Type B pancreatic cell (in vitro differentiated cells): ENCODE measurements at places on chromosomes 5 and 9. TPM values are rescaled to one million over a fixed set of nuclear protein-coding genes. Genes with fewer than 3 reads are reported as not detected.

GRCh38 chr5:80479713-80480112, 8.2 kb upstream of the FAM151B start:
- DNase-seq: no peak

DNA sequence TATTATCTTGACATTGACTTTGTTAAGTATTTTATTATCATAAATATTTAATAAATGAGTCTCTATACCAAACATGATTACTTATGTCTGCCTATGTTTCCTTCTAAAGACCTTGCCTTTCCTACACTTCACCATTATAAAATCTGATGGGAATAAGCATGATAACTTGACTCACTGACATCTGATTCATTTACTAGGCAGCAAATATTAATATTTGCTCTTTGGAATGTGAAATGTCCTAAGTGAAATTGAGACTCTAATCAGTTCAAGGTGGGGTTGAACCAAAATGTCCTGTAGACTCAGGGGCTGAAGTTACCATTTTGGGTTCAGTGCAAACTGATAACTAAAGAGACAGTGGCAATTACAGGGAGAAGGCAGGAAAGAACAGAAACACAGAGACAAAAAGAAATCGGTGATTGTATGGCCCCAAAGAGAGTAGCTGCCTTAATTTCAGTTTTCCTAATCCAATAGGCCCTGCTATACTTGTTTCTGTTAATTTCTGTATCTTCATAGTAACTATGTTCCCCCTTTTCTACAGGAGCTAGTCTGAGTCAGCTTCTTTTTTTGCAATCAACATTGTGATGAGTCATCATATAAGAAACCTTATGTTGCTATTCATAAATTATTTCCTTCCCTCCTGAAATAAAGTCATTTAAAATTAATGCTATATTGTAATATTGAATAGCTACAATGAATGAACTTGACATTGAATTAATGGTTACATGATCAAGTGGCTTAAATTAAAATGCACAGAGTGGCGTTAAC, 296.8 kb downstream of the PDE4D start:
- no peak for DNase-seq

- DNase-seq: peak; percentile 83
Measured at GRCh38 chr5:7850395-7851239, at the start of gene CFAP90. Gene CFAP90 (minus strand): TSS chr5:7851133. CDS start chr5:7851021, 112 bp downstream.

DNA sequence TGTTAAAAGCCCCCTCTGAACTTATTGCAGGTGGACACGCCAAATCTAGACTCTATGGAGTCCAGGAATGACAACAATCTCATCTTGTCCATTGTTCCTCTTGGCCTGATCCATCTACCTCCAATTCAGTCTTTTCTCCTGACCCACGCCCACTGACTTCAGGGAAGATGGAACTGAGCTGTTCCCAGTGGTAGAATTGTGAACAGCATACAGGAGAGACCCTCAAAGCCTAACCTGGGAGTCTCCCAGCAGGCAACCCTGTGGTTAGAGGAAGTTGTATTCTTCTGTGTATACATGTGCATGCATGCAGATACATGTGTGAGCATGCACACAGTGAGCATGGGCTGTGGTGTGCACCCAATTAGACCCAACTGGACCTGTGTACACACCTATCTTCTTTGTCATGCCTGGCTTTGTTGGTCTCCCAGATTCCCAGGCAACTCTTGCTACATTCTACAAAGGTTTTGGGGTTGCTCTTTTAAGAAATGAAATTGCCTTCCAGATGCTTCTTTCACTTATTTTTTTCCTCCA, 286.0 kb downstream of the ZSWIM6 start:
- DNase-seq: no peak

- DNase-seq: no peak
Measured at GRCh38 chr9:122221183-122221811, 7.5 kb downstream of the LHX6 start.

GRCh38 chr9:101414839-101415238, 16.2 kb downstream of the ZNF189 start:
- no peak for DNase-seq

GRCh38 chr9:16527573-16527972, 342.9 kb downstream of the BNC2 start:
- DNase-seq: no peak

- DNase-seq: no peak
Measured at GRCh38 chr9:83432104-83432627, 106.0 kb downstream of the FRMD3 start.

- no peak for DNase-seq
Measured at GRCh38 chr9:87286506-87286905, 211.2 kb upstream of the DAPK1 start.

DNA sequence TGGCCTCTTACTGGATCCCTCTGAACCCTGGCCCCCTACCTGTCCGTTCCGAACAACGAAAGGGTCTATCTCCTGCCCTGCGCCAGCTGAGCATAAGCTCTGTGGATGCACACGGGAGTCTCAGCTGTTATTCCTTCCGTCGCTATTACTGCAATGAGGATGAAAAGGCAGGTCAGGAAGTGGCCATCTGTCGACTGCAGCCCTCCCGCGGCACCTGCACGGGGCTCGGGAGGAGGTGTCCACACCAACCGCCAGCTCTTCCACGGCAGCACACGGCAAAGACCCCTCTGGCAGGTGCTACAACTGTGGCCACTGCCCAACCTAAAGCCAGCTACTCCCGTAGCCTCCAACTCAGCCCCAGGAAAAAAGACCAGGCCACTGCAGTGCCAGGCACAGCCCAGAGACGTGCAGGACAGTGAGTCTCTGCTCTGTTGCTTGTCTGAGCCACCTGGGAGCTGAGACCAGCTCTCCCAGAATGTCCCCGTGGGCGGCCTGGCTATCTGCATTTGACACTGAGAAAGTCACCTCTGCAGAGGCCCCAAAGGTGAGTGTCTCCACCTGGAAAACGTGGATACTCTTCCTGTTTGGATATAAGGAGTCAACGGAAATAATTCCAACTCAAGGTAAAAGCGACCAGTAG, 19.1 kb downstream of the CAMSAP1 start:
- no peak for DNase-seq

GRCh38 chr5:178580271-178580955, 9.8 kb downstream of the COL23A1 start:
- DNase-seq: peak; percentile 34

DNA sequence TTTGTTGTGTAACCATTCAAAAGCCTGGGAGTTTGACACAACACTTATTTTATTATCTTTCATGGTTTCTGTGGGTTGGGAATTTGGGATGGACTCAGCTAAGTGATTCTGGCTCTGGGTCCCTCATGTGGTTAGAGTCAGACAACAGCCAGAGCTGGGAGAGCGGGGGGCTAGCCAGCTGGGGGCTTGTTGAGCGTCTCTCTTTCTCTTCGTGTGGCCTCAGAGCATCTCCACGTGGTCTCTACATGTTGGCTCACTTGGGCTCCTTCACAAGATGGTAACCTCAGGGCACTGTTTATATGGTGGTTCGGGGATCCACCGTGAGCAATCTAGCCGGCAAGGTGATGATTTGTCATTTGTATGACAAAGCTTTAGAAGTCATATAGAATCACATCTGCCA, 73.6 kb downstream of the FSTL4 start:
- no peak for DNase-seq

GRCh38 chr5:168831383-168831782, 252.2 kb upstream of the PANK3 start:
- DNase-seq: no peak

- peak; percentile 93 for DNase-seq
Measured at GRCh38 chr9:134641173-134641989, at the start of gene COL5A1. Gene COL5A1 (plus strand): TSS chr9:134641803. CDS start chr9:134642188, 385 bp downstream.

GRCh38 chr5:133047404-133047803, 4.4 kb upstream of the HSPA4 start:
- no peak for DNase-seq

DNA sequence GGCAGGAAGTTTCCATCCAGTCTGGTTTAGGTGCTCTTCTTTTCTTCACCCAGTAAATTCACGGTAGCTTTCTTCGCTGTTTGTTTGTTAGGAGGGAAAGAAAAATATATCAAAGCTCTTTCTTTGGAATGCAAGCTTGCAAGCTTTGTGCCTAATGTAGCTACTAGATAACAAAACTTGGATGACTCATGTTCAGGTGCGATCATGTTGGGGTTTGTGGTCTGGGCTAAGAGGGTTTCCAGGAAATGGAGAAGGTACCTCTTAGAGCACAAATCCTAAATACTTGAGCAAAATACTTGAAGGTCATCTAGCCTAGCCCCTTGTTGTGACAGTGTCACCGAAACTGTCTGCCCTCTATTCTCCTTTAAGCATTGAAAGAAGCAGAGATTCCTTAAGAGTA, 17.7 kb downstream of the SRP19 start:
- DNase-seq: no peak

DNA sequence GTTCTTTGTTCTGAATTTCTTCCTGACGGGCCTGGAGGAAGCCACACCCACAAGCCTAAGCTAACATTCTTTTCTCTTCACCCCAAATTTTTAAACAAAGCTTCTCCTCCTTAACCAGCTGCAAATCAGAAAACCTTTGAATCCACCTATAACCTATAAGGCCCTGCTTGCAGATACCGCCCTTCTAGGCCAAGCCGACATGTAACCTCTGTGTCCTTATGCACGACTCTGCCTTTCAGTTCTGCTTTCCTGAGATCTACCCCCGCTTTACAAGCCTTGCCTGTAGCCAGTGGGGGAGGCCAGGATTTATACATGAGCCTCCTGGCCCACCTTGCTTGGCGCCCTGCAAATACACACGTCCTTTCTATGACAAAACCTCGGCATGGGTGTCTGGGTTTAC, 19.3 kb downstream of the BRD9 start:
- no peak for DNase-seq

DNA sequence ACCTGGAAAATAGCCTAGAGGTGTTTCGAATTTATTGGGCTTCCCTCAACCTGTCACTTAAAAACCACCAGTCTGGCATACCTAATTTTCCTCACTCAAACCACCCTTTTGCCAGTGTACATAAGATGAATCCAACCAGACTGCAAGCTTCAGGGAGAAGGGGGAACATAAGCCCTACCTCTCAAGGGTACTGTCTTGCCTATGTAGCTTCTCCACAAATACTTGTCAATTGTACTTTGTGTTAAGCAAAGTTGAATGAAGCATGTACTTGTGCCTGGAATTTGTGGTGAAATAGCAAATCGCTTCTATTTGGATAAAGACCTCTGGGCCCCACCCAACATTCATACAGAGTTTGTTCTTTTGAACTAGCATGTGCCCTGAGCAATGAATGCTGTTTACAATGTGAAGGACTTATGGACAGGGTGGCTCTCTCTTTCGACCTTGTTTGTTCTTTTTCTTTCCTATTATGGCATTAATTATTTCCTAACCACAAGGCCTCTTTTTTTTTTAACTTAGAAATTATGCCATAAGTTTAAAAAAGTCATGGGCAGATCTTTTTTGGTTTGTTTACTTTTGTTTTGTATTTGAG, 580.2 kb downstream of the EBF1 start:
- no peak for DNase-seq

SLC25A25 gene
- 19.1 and 39.0 TPM in 2 replicates for total RNA-seq

GGTA1 gene
- not detected in 2 replicates for total RNA-seq

CD14 gene
- total RNA-seq: 0.17 TPM in 1 of 2 replicates, not detected in the other

FBXO10 gene
- 10.5 and 18.5 TPM in 2 replicates for total RNA-seq

OGN gene
- 2.8 TPM in 1 of 2 replicates, not detected in the other for total RNA-seq

CCDC192 gene
- 0.31 and 2.0 TPM in 2 replicates for total RNA-seq

SH3RF2 gene
- total RNA-seq: 11.2 and 20.8 TPM in 2 replicates

ROPN1L gene
- total RNA-seq: 0.29 and 2.0 TPM in 2 replicates

HEMGN gene
- not detected in 2 replicates for total RNA-seq

ABCA2 gene
- total RNA-seq: 44.7 and 47.7 TPM in 2 replicates

COL15A1 gene
- total RNA-seq: 0.12 and 0.68 TPM in 2 replicates

LIFR gene
- 15.6 and 32.7 TPM in 2 replicates for total RNA-seq

IFNB1 gene
- total RNA-seq: not detected in 2 replicates
